CD4-positive, alpha-beta T cell treated with Interleukin-2 at 100 ng/mL for 4 hours (primary cell): ENCODE measurements at places on chromosomes 3 and 15.

DNA sequence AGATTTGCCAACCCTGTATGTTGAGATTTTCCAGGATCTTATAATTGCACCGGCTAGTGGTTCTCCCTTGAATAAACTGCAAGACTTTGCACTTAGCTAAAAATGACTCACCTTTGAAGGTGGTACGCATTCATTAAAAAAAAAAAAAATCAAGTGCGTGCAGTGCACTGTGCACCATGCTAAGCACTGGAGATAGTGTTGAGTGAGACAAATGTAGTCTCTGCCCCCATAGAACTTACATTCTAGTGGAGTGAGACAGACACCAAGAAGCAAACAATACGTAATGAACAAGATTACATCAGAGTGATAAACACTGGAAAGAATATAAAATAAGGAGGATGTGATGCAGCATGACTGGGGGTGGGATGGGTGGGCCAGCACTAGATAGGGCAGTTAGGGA, 69.4 kb downstream of the ITPR1 start:
- DNase-seq, result no peak

- DNase-seq, result no peak
Observed at GRCh38 chr3:182523836-182524235, 269.5 kb upstream of the ATP11B start.

GRCh38 chr3:47005212-47006144, 26.0 kb downstream of the NBEAL2 start:
- DNase-seq, result no peak

DNA sequence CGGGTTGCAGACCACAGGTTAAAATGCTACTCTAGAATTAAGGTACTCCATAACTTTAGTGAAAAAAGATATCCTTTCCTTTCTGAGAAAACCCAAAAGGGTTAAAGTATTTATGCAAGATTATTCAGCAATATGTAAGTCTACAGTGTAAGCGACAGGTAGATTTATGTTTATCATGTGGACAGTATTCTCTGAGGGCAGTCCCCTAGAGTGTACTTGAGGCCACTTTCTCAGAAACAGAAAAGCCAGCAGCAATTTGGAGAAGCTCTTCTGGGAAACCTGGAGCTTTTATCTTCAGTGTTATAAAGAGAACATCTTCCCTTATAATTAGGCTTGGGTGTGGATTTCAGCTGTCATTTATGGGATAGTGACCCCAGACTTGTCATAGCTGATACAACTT, 8.9 kb downstream of the ST3GAL6 start:
- DNase-seq, result no peak
